NCI-H1930 (cell line): ENCODE measurements at places on chromosomes 16 and 17.
A peak's percentile ranks its signal among the peaks of the same experiment; 100 is the strongest.

- no peak for DNase-seq
Measured at GRCh38 chr17:21282231-21282630, 2.3 kb upstream of the MAP2K3 start.

DNA sequence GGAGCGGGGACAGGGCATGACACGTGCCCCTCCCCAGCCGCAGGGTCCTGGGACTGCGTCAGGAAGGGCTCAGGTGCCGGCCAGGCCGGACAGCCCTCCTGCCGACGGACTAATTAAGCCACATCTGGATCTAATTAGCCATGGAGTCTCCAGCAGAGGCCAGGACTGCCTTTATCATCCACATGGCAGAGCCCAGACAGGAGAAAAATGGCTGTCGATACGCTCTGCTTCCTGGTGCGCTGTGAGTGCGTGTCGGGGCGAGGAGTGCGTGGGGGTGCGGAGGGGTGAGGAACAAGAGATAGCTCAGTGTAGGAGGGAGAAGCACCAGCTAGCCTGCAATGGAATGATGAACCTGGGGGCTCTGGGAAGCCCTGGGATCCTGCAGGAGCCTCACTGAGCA is 218.8 kb downstream of the IRF8 start:
- no peak for DNase-seq

DNA sequence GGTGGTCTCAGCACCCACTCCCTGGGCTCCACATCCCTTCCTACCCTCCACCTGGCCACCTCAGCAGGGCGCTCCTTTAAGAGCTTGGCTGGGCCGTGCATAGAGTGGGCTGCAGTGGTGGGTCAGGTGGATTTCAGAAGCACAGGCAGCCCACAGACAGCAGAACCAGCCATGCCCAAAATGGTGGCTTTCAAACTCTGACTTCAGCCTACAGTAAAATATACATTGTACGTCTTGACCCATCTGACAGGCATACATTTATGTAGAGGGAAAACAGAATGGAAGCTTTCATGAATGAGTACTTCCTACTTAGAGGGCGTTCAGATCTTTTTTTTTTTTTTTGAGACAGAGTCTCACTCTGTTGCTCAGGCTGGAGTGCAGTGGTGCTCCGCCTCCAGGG is 26.0 kb upstream of the LASP1NB start:
- no peak for DNase-seq

DNA sequence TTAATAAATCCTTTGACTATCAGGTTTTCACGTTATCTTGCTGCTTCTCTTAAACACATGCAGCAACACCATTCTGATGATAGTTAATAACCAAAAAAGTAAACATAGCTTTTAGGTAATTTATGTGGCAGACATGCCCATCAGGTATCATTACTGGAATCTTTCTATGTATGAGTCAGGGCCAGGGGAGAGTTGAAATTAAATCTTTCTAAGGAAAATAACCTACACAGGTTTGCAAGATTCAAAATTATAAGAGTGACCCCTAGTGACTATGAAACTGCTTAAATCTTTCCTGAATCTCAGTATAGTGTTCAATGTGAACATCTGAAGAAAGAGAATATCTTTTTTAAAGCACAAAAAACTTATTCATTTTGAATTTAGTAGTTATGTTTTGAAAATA is 666.6 kb downstream of the CDH11 start:
- DNase-seq, result no peak

DNA sequence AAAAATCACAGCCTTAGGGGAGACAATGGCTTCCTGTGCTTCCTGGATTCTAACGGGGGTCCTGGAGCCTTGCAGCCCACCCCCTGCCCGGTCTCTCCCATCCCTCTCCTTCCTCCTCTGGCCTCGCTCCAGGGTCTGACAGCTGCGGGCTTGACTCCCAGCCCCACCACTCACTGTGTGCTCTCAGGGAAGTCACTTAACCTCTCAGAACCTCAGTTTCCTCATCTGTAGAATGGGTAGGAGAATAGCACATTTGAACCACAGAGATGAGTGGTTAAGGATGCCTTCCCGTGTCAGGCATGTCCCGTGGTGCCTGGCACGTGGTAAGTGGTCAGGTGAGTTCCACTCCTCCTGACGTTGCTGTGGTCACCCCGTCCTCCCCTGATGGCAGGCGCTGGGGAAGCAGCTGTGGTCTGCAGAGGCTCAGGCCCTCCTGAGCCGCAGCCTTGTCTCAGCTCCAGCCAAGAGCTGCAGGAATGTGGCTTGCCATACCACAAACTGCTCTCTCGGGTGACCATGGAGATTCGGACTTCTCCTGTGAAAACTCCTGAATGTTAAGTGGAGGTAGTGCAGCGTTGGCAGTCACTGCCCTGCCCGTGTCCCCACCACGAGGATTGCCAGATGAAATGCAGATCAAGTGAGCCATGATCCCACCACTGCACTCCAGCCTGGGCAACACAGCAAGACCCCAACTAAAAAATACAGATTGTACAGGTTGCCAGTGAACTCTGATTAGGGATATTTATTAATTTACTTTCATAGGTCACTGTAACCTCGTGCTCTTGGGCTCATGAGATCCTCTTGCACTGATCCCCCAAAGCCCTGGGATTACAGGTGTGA is 85.7 kb downstream of the NT5M start:
- DNase-seq, result no peak

- no peak for DNase-seq
Measured at GRCh38 chr16:63592852-63593251, 1529.0 kb downstream of the CDH11 start.

- DNase-seq, result no peak
Measured at GRCh38 chr17:79248843-79249493, 174.3 kb downstream of the ENGASE start.

DNA sequence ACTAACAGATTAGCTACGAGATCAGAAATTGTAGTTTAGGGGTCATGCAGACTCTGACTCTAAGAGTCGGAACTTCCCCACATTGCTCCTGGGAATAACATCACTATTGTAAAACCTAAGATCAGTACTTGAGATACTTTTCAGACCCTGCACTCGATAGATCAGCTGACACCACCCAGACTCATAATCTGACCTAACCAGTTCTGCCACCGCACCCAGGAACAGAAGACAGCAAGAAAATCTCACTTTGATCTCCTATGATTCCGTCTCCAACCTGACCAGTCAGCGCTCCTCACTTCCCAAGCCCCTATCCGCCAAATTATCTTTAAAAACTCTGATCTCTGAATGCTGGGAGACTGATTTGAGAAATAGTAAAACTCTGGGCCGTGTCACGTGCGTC is 27.2 kb upstream of the ASGR2 start:
- DNase-seq, result no peak

DNA sequence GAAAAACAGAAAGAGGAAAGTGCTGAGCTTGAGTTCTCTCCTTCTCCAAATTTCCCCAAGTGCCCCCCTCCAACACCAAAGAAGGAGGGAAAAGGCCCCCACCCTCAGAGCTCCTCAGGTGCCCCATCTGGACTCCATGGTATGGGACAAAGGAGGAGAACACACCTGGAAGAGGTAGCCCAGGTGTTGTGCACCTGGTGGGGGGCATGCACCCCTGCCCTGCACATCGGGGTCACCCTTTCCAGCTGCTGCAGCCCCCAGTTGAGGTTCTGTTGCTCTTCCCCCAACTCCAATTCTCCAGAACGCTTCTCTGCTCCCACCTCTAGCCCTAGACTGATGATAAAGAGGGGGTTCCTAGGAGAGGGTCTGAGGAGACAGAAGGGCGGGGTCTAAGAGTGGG is 3.0 kb upstream of the COL1A1 start:
- DNase-seq, result no peak

DNA sequence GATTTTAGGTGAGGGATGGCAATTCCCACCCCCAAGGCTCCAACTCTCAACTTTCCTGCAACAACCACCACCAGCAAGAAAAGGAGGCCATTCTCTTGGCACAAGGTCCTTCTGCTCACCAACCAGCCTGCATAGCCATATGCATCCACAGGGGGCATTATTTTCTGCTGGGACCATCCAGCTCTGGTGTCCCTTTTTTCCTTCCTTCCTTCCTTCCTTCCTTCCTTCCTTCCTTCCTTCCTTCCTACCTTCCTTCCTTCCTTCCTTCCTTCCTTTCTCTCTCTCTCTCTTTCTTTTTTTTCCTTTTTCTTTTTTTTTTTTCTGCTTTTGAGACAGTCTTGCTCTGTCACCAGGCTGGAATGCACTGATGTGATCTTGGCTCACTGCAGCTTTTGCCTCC is 21.1 kb upstream of the COX10 start:
- peak; percentile 9 for DNase-seq

DNA sequence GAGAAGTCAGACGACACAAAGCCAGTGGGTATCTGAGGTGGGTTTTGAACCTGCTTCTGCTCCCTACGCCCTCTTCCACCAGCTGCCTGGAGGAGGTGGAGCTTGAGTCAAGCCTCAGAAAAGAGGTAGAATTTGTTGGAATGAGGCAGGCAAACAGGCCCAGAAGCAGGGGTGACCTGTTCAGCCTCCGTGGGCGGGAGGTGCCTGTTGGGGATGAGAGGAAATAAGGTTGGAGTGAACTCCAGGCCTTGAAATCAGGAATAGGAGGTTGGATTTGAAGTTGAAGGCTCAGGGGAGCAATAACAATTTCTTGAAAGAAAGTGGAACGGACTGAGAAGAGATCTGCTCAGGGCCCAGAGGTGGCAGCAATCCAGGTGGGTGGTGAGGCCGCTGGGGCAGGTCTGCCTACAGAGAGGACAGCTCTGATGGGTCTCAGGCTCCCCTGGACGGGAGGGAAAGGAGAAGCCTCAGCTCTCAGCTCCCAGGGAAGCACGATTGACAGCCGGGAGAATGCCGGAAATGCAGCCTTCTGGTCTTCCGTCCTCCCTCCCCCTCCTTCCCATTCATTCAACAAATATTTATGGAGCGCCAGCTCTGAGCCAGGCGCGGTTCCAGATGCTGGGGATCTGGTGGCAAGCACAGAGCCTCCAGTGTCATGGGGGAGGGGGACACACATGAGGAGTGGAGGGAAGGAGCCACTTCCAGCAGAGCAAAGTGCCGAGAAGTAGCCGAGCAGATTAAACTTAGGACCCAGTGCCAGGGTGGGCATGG is 61.9 kb upstream of the CIBAR2 start:
- no peak for DNase-seq

DNA sequence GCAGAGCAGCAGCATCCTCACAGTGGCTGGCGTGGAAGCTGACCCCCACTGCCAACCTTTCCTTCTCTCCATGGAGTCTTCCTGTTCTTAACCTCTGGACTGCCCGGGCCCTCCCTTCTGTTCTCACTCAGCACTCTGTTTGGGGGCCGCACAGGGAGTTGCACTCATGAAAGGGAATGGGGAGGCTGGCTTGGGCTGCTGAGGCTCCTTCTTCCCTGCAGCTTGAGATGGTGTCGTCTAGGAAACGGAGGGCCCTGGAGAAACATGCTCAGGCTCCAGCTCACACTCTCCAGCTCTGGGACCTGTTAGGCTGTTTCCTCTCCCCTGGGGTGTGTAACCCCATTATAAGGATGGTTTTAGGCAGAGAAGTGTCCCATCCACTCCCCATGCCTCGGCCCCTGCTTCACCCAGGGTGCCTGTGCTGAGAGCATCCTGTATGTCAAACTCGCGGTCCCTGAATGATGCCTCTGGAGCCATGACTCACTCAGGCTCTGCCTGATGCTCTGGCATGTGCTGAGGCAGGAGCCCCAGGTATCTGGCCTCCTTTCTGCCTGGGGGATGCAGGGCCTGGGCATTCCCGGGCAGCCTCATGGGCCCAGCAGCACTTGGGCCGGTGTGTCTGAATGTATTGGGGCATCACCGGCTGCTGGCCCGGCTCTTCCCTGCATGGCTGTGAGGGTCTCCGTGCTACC is 18.9 kb downstream of the TMEM94 start:
- no peak for DNase-seq

DNA sequence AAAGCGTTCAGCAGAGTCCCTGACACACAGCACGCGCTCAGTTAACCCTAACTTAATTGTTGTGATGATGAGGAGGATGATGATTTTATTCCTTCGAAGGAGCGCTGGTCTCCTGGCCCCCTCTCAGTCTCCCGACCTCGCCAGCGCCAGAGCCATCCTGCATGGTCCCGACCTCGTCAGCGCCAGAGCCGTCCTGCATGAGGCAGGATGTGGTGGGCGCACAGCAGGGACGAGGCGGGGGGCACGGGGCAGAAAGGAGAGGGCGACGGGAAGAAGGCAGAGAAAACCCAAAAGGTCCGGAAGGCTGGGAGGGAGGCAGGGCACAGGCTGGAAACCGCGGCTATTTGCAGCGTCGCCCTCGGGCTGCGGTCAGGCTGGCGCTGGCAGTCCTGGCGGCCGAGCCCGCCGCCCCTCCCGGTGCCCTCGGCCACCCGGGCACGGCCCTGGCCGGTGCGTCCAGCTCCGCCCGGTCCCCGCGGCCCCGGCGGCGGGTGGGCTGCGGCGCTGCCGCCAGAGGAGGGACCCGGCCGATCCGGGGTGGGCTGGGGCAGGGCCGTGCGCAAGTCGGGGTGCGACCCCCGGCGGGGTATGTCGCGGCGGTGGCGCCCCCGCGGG is 3.0 kb upstream of the TAC4 start:
- DNase-seq, result no peak

GRCh38 chr17:58210922-58211321 is 8.1 kb downstream of the MKS1 start:
- DNase-seq, result no peak

DNA sequence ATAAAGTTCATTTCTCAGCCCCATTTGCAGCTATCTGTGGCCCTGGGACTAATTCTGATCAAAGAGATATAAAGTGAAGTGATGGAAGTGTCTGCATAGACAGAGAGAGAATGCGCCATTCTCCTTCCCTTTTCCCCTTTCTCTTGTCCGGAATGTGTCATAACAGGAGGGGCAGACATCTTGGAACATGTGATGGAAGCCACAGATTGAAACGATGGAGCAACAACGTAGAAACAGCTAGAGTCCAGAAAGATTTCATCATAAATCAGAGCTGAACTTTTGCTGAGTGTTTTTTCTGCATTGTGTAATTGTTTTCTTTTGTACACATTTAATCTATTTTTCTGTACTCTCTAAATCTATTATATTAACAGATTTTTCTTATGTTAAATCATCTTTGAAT is 11.3 kb downstream of the ASGR1 start:
- DNase-seq, result no peak

DNA sequence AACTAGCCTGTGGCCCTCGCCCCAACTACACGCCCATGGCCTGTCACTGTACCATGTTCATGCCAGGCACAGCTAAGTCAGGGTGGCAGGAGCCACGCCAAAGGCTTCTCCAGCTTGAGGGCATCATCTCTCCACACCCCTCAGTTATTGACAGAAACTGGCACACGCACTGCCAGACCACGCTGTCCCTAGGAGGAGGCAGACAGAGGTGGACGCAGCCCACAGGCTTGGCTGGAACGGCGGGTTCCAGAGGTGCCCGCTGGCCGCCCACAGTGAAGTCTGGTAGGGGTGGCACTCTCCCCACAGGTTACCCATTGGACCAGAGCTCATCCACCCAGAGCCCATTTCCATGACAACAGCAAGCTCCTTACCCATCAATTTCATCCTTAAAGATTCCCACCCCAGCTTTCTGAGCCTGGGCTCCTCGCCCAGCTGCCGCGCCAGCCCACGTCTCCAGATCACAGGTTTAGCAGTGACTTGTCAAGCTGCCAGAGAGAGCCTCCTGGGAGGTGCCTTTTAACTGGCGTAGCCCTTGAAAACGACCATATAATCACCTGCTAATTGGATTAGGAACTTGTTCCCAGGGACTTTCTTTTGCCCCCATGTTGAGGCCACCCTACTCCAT is 27.9 kb downstream of the RPRML start:
- no peak for DNase-seq
